SK-MEL-5 (cell line): ENCODE measurements at places on chromosomes 16 and 17. TPM values are rescaled to one million over a fixed set of nuclear protein-coding genes. Genes with fewer than 3 reads are reported as not detected.

The KRT9 gene
- total RNA-seq, result not detected in 2 replicates

The KRTAP9-8 gene
- not detected in 2 replicates for total RNA-seq

The EME1 gene
- total RNA-seq, result 9.9 and 13.0 TPM in 2 replicates

The NUPR1 gene
- total RNA-seq, result 61.5 and 64.9 TPM in 2 replicates

The CACNG1 gene
- total RNA-seq, result not detected in 2 replicates

The TNFSF12 gene
- total RNA-seq, result 0.88 and 1.2 TPM in 2 replicates

The CFAP20 gene
- 48.8 and 49.0 TPM in 2 replicates for total RNA-seq

The TIGD7 gene
- total RNA-seq, result 2.8 and 3.6 TPM in 2 replicates

DNA sequence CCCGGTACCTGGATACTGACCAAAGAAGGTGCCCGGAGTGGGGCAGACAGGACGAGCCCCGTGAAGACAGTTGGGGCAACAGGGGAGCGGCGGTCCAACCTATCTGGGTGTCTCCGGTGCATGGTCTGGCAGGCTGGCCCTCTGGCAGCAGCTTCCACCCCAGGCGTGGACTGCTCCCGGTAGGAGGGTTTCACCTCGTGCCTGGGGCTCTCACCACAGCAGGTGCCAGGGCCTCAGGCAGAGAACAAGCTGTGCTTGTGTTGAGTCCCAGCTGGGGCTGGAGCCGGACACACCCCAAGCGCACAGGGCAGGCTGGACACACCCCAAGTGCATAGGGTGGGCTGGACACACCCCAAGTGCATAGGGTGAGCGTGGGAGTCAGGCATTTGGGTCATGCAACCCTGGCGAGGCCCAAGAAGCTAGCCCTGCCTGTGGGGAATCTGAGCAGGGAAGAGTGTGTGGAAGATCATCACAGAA lies 1.5 kb upstream of the FBXL16 start:
- no peak for DNase-seq

GRCh38 chr17:66348584-66349165 lies 46.3 kb downstream of the PRKCA start:
- peak; percentile 28 for DNase-seq

- DNase-seq, result no peak
These were observed 268.0 kb upstream of the TNRC6C start for GRCh38 chr17:77690271-77691161.

DNA sequence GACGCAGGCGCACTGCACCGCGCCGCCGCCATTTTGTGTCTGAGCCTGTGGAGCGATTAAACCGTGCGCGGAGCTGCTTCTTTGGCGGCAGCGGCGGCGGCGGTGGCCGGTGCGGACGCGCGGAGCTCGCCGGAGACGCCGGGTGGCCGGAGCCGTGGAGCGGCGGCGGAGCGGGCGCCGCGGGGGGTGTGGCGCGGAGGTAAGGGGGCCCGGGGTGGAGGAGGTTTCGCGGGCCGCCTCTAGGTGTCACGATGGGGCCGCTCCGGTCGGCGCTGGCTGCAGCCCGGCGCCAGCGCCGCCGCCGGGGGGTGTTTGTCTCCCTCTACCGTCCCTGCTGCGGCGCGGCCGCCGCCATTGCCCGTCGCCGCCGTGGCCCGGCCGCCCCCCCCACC lies at the start of gene CTCF:
CTCF (plus strand) TSS at position 1 of the 392 bp plus-strand sequence. CDS start 48,307 bp downstream, outside the sequence.
- peak; percentile 70 for DNase-seq

- DNase-seq, result peak; percentile 85
These were observed 288.6 kb upstream of the ELAC2 start for GRCh38 chr17:13306310-13306962.

DNA sequence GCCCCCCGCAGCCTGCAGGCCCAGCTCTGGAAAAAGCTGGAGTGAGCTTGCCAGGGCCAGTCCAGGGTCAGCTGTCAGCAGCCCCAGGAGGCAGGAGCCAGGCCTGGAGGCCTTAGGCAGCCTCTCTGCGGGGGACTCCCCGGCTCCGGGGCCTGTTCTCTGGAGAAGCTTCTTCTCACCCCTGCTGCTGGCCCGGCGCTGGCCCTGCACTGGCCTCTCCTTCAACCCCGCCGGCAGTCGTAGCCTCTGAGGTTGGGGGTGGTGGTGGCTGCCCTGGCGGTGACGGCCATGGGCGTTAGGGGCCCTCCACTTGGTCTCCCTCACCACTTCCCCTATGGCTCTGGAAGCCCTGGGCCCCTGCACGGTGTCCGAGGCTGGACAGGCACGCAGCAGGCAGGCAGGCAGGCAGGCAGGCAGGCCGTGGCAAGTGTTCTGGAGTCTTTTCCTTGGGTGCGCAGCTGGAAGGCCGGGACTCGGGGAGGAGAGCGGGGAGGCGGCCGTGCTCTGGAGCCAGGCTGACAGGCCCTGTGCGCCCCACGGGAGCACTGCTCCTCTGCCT lies 2.1 kb downstream of the FOXF1 start:
- no peak for DNase-seq

DNA sequence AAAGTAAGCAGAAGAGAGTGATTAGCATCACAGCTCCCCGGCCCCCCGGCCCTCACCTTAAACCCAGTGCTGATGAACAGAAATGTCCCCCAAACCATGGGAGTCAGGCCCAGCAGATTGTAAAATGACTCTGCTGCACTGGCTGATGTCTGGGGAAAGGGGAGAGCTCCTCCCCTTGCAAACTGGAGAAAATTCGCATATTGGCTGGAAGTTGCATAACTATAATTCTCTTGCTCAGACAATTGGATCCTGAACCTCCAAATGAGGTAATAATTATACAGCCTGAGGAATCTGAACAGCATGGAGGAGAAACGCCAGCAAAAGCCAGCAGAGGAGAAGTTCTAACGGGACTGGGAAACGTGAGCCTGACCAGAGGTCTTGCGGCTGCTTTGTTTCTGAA lies 109.7 kb downstream of the C16orf95 start:
- no peak for DNase-seq

DNA sequence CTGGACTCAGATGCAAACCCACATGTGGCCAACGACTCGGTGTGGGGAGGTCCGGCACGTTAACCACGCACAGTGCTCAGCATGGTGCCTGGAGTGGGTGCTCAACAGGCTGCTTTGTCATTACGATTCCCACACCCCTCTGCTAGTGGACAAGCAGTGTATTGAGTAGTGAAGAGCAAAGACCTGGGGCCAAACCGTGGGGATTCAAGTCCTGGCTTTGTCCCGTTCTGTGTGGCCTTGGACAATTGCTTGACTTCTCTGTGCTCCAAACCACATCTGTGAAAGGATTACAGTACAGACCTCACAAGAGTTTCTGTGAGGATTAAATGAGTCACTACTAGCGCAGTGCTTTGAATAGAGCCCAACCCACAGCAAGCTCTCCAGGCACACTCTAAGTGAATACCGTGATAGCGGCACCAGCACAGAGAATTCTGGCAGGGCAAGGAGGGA lies 33.8 kb downstream of the TRPV2 start:
- DNase-seq, result peak; percentile 94

GRCh38 chr16:85515830-85516397 lies 97.2 kb upstream of the GSE1 start:
- no peak for DNase-seq

DNA sequence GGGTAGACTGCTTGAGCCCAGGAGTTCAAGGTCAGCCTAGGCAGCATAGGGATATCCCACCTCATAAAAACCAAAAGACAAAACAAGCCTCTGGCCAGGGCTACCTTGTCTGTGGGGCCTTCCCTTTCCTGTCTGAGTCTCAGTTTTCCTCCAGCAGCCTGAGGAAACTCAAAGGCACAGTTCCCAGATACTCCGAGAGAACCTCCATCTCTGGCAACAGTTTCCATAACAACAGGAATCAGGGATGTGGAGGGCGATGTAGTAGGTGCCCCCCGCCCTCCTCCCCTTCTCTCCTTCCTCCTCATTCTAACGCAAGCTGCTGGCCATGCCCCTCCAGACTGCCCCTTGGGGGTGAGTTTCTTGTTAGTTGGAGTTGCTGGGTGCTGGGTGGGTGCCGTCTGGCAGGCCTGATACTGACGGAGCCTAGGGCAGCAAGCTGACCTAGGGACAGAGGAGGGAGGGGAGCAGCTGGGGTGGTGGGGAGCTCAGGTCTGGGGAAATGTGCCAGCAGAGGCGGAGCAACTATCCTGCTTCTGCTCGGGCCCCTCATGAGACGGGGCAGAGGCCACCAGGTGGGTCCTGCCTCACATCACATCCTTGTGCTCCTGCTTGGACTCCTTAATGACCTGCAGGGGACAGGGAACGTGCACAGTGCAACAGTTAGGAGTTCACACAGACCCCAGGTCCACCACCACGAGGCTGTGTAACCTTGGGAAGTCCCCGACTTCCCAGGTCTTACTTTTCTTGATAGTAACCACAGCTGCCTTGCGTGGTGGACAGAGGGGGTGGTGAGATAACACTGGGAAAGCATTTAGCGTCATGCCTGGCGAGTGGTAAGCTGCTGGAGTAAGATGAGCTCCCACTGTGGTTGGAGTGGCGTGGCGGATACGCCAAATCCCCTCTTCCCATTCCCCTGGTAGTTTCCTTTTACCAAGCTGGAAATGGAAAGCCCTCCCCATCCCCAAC lies 7.8 kb upstream of the EFTUD2 start:
- DNase-seq, result no peak

DNA sequence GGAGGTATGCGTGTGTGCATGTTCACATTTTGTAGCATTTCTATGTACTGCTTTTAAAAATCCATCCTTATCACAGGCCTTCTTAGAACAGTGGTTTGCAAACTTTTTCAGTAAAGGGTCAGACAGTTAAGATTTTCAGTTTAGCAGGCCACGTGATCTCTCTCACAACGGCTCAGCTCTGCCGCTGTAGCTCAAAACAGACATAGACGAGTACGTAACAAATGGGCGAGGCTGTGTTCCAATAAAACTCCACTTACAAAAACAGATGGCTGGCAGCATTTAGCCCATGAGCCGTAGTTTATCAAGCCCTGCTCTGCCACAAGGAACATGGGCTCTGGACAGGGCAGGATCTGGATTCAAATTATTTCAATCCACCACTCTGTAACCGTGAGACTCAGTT lies 141.8 kb downstream of the XYLT1 start:
- no peak for DNase-seq

GRCh38 chr16:23843143-23843542 lies 7.4 kb downstream of the PRKCB start:
- no peak for DNase-seq

GRCh38 chr17:40319651-40320540 lies 10.9 kb downstream of the RARA start:
- no peak for DNase-seq

- DNase-seq, result no peak
These were observed 56.3 kb downstream of the XYLT1 start for GRCh38 chr16:17414421-17414820.

DNA sequence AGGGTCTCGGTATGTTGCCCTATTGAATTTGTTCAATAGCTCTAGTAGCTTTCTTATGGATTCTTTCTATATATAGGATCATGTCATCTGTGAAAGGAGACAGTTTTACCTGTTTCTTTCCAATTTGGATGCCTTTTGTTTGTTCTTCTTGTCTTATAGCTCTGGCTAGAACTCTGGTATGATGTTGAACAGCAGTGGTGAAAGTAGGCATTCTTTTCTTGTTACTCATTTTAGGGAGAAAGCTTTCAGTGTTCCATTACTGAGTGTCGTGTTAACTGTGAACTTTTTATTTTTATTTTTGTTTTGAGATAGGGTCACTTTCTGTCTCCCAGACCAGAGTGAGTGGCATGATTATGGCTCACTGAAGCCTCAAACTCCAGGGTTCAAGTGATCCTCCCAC lies 21.2 kb downstream of the EFCAB5 start:
- no peak for DNase-seq

DNA sequence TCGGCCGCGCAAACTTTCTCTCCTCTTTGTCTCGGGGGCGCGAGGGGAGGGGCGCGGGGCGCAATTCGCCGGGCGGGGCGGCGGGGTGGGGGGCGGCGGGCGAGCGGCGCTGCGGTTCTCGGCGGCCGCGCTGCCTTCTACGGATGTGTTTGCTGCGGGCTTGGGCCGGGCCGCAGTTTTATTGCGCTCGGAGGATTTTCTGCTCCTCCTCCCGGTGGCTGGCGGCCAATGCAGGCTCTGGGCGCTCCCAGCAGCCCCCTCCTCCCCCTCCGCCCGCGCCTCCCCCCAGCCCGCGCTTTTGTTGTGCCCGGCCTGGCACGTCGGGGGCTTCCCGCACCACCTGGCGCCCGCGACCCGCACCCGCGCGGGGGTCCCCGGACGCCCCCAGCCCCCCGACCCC lies at the start of gene TIMP2:
TIMP2 (minus strand) TSS at position 154 of the 400 bp plus-strand sequence. CDS start 299 bp downstream, outside the sequence.
- peak; percentile 94 for DNase-seq

GRCh38 chr16:30885196-30885595 lies 8.7 kb downstream of the BCL7C start:
- DNase-seq, result no peak

DNA sequence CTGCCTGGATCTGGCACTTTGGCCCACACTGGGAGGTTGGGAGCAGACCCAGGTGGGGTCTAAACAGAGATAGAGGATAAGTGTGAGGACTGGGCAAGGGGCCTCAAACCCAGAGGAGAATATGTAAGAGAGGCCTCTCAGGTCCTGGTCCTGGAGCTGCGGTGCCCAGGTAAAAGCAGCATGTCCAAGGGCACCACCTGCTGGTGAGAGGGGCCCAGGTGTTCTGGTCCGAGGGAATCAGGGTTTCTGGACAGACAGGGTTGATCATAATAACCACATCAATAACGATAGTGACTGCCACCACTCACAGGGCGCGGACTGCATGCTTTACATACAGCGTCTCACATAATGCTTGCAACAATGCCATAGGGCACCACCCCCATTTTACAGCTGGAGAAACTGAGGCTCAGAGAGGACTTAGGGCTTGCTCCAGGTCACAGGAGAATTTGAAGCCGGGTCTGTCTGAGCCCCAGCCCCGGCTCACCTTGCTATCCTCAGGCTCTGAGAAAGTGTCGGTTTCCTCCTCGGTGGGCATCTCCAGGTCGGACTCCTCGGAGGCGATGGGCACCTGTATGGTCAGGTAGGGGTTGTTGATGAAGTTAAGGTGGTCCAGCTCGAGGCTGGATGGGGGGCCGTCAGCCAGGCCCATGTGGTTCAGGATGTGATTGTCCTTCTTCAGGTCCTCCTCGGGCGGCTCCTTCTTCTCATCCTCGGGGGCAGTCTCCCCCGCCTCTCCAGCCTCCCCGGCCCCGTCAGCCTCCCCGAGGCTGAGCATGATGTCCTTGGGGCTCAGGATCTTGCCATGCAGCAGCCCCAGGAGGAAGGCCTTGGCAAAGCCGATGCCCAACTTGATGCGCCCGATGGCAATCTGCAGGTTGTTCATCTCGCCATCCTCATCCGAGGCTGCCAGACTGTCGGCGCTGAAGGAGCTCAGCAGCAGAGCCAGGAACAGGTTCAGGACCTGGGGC lies 19.1 kb upstream of the CD79B start:
- DNase-seq, result no peak

DNA sequence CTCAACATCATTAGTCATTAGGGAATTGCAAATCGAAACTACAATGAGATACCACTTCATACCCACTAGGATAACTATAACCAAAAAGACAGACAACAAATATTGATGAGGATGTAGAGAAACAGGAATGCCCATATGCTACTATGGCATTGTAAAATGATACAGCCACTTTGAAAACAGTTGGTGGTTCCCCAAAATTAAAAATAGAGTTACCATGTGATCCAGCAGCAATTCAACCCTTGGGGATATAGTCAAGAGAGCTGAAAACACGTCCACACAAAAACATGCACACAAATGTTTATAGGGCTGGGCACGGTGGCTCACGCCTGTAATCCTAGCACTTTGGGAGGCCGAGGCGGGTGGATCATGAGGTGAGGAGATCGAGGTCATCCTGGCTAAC lies 10.0 kb upstream of the PECAM1 start:
- DNase-seq, result no peak
